ENCODE measurements at places on chromosomes 4 and X. TPM values are rescaled to one million over a fixed set of nuclear protein-coding genes. Genes with fewer than 3 reads are reported as not detected.

- DNase-seq: peak; percentile 21
Observed at GRCh38 chrX:55142206-55142918, 53.5 kb downstream of the PAGE2 start.

- DNase-seq: peak; percentile 92
Observed at GRCh38 chr4:76867880-76868655, 29.9 kb downstream of the SOWAHB start.

- DNase-seq: no peak
Observed at GRCh38 chr4:57494821-57495220, 384.6 kb upstream of the IGFBP7 start.

CXXC4 gene
- not detected for total RNA-seq

CLNK gene
- 0.48 TPM for total RNA-seq

Data from transverse colon (tissue), 4 donors.